ENCODE measurements at places on chromosomes 11 and 22.

DNA sequence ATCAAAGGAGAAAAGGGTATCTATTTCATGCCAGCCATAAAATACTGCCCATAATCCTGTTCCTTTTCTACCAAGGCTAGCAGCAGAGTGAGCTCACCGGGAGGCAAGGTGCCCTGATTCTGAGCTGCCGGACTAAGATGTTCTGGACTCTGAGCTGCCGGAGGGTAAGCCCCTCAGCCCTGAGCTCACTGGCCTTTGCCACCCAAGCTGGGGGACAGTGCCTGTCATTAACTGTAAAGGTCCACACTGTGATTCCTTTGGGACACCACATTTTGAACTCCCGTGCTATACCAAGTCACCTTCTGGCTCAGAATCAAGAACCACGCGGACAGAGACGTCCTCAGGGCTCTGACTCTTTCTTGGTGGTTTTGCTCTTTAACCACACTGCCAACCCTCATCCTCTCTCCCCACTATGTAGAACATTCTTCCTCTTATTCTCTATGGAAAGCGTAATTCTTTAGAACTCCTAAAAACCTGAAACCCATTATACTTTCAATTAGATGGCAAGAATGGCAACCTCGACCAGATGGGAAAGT lies 88.4 kb upstream of the BID start:
- DNase-seq = no peak

- no peak for DNase-seq
Measured at GRCh38 chr22:43744700-43745410, 67.2 kb downstream of the EFCAB6 start.

GRCh38 chr11:48091426-48092102 lies 111.2 kb downstream of the PTPRJ start:
- DNase-seq = no peak

GRCh38 chr22:48001101-48001500 lies 1238.7 kb downstream of the TBC1D22A start:
- no peak for DNase-seq

- no peak for DNase-seq
Measured at GRCh38 chr22:36475341-36475740, 6.1 kb downstream of the TXN2 start.

DNA sequence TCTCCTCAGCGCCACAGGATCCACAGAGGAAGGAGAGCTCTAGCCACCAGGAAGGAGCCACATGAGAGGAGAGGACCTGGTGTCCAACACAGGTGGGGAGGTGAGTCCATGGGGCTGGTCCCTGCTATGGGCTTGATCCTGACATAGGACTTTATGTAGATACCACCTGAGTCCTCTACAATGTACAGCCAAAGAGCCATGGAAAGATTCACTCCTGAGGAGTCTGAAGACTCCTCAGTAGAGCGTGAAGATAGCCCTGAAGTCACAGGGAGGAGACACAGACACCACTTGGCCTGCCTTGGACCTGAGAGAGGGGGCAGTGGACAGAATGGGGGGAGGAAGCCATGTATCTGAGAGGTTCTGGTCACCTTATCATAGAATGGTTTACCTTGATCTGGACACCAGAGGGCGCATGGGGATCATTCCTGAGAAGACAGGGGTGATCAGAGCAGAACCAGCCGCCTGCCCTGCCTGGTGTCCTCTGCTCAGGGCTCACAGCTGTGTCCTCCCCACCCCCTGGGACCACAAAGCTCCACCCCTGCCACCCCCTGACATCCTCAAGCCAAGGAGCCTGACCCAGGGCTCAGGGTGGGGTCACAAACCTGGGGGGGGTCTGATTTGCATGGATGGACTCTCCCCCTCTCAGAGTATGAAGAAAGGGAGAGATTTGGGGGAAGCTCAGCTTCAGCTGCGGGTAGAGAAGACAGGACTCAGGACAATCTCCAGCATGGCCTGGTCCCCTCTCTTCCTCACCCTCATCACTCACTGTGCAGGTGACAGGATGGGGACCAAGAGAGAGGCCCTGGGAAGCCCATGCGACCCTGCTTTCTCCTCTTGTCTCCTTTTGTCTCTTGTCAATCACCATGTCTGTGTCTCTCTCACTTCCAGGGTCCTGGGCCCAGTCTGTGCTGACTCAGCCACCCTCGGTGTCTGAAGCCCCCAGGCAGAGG lies 77.0 kb downstream of the ZNF280B start:
- peak; percentile 48 for DNase-seq

GRCh38 chr22:37905534-37906363 lies at the start of gene MICALL1:
Gene MICALL1, plus strand, starts transcription at chr22:37906297. Its CDS starts 126 bp downstream, at chr22:37906423.
- DNase-seq = peak; percentile 37

DNA sequence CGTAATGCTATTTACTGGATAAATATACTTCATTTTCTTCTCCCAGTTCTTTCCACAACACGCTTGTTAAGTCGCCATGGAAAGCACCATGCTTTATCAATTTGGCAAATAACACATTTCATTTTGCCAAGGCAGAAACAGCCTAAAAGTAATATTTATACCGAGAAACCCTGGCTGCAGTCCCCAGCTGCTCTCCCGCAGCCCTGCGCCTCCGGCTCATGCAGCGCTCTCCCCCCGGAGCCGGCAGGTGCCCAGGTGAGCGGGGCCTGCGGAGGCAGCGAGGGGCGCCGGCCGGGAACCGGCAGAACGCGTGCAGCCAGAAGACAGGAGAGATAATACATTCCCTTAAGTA lies 681 bp upstream of the ARHGEF12 start:
- DNase-seq = no peak

- no peak for DNase-seq
Measured at GRCh38 chr22:17493419-17493981, 69.8 kb upstream of the SLC25A18 start.

DNA sequence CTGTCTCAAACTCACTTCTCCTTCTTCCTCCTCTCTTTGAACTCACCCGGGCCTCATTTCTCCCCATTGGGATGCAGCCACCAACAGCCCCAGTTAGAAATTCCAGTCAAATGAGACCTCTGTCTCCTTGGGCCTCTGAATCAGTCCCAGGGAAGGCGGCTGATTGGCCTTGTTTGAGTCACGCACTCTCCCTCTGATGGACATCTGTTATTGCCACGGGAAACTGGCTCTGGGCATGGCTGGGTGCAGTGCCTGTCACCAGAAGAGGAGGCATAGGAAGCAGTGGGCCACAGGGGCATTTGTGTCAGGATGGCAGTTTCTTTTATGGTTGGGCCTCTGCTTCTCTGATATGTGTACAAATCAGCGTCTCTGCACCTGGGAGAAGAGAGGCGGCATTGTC lies 9.6 kb upstream of the WNT11 start:
- peak; percentile 57 for DNase-seq

DNA sequence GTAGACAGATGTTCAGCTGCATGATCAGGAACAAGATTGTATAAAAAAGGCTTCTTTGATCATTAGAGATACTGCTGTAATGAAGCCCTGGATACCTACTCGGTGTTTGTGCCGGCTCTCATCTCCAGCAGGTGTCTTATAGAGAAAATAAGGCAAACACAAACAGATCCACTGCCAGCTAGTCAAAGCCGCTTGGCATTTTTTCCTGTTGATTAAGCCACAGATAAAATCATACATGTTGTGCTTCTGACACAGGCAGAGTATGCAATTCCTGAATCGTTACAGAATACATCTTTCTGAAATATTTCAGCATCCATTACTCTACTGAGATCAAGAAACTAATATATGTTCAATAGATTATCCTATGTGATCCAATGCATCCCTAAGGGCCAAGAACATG lies 206.9 kb downstream of the CADM1 start:
- no peak for DNase-seq

- DNase-seq = peak; percentile 71
Measured at GRCh38 chr11:68010090-68011041, at the start of gene ALDH3B1. Gene ALDH3B1, plus strand, starts transcription at chr11:68010327. Its CDS starts 4,971 bp downstream, at chr11:68015298.

GRCh38 chr11:113043698-113044097 lies 82.5 kb downstream of the NCAM1 start:
- DNase-seq = no peak

DNA sequence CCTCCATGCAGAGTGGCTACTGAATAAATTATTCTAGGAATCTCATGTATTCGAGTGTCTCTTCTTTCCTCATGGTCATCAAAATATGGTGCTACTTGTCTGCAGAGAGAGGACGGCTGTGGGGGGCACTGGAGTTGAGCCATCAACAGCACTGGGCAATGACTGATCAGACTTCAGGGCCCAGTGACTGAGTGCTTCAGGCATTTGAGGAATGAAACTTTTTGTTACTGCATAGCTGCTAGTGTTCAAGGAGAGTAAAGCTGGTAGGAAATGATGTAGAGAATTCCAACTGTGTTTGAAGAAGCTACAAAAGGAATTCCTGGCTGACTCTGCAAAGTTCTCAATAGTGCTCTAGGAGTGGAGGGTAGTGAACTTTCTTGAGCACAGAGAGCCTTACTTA lies 277.7 kb downstream of the CADM1 start:
- DNase-seq = peak; percentile 90

DNA sequence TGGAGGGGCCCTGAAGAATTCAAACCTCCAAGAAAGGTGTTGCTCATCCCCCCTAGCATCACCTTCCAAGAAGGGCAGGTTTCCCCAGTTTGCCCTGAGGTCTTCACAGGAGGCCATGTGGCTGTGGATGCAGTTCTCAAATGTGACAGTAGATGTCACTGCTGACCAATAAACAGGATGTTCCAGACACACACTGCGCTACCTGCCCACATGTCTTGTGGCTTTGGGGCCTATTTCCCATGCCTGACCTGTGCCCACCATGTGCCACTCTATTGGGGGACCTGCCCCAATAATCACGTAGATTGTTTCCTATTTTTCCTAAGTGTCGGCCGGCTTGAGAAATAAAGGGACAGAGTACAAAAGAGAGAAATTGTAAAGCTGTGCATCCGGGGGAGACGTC lies 4.5 kb downstream of the GSTT2 start:
- no peak for DNase-seq

- DNase-seq = no peak
Measured at GRCh38 chr11:14938936-14939335, 33.2 kb downstream of the CALCA start.

- DNase-seq = no peak
Measured at GRCh38 chr11:91293119-91293518, 931.5 kb upstream of the FAT3 start.

- DNase-seq = no peak
Measured at GRCh38 chr11:67510023-67510345, 2.0 kb upstream of the CDK2AP2 start.

GRCh38 chr11:83661491-83662350 lies 375.6 kb upstream of the CCDC90B start:
- DNase-seq = no peak

DNA sequence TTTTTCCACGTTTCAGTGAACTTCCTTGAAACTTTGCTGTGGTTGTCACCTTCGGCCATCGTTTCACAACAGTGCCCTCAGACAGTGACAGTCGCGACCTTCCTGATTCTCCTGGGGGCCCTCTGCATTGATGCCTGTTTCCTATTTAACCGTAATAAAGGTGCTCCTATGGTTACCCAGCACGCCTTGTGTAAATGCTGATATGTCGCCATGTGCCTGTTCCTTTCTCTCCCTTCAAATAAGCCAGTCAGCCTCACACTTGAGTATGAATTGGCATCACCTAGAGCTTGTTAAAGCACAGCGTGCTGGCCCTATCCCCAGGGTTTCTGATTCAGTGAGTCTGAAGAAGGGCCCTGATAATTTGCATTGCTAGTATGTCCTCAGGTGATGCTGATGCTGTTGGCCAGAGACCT lies 104.8 kb downstream of the MICAL2 start:
- DNase-seq = no peak

DNA sequence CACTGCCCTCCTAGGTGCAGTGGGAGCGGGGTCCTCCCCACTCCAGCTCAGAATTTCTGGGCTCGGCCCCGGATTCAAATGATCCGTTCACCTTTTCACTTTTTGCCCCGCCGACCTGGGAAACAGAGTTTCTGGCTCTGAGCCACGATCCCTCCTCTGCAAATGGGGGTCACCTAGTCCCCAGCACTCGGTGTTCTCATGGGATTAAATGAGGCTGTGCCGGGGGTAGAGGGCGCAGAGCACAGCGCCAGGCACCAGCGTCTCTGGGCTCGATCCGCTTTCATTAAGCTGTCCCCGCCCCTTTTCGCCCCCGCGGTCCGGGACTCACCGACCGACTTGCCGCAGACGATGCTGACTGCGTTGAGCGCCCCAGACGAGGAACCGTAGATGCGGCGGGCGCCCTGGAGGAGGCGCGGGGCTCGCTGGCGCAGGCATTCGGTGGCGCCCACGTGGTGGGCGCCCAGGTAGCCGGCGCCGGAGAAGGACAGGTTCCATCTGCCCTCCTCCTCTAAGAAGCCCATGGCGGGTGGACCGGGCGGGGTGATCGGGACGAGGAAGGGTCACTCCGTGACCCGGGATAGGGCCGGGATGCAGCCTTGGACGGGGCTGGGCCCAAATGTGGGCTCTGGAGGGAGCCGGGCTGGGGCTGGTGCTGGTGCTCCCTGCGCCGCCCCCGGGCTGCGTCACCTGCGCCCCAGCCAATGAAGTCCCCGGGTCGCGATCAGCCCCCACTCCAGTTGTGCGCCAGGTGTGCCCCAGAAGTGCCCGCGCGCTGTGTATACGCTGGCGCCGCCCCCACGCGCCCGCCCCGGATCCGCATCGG lies at the start of gene PNPLA5:
PNPLA5 (minus strand) TSS at position 654 of the 823 bp plus-strand sequence; CDS start at position 521, 133 bp downstream.
- DNase-seq = peak; percentile 28

GRCh38 chr22:30244641-30245040 lies 1.9 kb downstream of the LIF start:
- DNase-seq = no peak

DNA sequence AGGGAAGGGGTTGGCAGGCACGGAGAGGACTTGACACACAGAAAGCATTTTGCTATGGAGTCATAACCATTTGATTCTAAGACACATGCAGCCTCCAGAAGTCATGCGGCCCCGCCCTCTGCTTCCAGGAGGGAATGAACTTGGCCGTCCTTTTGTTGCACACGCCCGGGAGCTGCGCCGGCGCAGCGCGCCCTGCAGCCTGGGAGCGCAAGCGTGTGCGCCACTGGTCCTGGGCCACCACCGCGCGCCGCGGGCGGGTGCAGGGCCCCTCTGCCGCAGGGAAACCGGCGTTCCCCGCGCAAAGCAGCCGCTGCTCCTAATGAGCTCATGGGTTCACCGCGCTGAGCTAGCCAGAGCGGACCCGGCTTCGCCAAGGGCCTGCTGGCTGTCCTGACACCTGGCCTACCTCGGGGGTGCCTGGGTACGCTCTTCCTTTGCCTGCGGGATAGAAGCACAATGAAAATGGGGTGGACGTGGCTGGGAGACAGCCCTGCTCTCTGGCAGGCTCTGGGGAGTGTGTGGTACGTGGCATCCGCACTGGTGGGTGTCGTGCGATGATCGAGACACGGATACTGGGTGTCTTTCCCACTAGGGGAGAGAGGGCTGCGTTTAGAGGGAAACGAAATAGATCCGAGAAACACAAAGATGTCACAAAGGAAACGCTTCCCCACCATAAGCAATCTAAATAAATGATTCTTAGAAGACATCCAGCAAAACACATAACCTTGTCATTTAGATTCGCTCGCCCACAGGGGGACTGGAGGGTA lies 669 bp downstream of the MICAL3 start:
- DNase-seq = no peak

DNA sequence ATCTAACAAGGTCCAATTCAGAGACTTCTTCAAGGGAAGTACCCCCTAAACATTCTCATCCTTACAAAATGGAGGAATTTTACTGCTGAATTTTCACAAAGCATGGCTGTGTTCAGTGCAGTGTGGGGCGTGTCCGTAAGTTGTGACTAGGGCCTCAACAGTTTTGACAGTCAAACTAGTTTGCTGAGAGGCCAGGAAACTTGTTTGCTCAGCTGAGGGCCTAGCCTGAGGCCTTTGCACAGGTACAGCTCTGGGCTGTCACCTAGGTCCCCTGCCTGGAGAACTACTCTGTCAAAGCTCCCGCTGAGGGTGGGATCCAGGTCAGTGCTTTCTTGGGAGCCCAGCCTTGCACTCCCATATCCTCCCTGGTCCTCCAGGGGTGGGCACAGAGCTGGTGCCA lies 27.9 kb downstream of the TCP11L1 start:
- DNase-seq = no peak
